ENCODE measurements at places on chromosomes 3 and 15.

- DNase-seq = no peak
- H3K36me3 ChIP-seq = no peaks in the 10 kb centered on the region
- H3K4me3 ChIP-seq = no peak overlapping the region
- H3K27me3 ChIP-seq = no peaks in the 10 kb centered on the region
- no peak overlapping the region for H3K27ac ChIP-seq
Observed at GRCh38 chr3:139751789-139752188, 74.0 kb upstream of the NMNAT3 start.

DNA sequence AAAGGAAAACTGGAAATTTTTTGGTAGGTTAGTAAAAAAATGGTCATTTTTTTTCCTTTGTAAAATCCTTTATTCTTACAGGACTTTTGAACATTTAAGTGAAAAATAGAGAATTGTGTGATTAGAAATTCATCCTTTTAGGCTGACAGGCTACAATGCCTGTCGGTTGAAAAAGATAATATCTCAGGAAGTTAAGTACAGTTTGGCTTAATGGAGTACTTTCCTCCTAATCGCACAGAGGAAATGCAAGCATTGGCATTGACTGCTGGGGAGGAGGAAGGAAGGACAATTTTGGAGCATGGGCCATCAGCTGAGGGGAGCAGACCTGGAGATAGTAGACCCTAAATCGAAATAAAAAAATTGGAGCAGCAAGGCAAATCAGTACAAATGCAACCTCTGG is 135.1 kb upstream of the ICE2 start:
- peaks cover 18% of the 10 kb centered on the region for H3K4me1 ChIP-seq
- no peak for DNase-seq
- H3K27ac ChIP-seq = no peak overlapping the region
- no peak overlapping the region for H3K4me3 ChIP-seq
- peaks cover 9% of the 10 kb centered on the region for H3K27me3 ChIP-seq
- no peaks in the 10 kb centered on the region for H3K36me3 ChIP-seq

- peaks cover 5% of the 10 kb centered on the region for H3K36me3 ChIP-seq
- H3K27me3 ChIP-seq = no peaks in the 10 kb centered on the region
- H3K4me1 ChIP-seq = no peaks in the 10 kb centered on the region
- no peak overlapping the region for H3K4me3 ChIP-seq
- DNase-seq = no peak
Observed at GRCh38 chr3:176349706-176350105, 847.6 kb downstream of the TBL1XR1 start.

- peak overlapping the region; percentile 25 for H3K4me3 ChIP-seq
- no peaks in the 10 kb centered on the region for H3K27me3 ChIP-seq
- no peak for DNase-seq
- peaks cover 5% of the 10 kb centered on the region for H3K36me3 ChIP-seq
Observed at GRCh38 chr3:60048447-60048848, 998.6 kb upstream of the CFAP20DC start.

- no peak overlapping the region for H3K27ac ChIP-seq
- H3K36me3 ChIP-seq = no peaks in the 10 kb centered on the region
- DNase-seq = no peak
- no peak overlapping the region for H3K4me3 ChIP-seq
Observed at GRCh38 chr3:106825962-106826605, 551.2 kb upstream of the CCDC54 start.

GRCh38 chr15:40266828-40267304 is 16.0 kb downstream of the ANKRD63 start:
- DNase-seq = no peak
- no peaks in the 10 kb centered on the region for H3K36me3 ChIP-seq
- no peaks in the 10 kb centered on the region for H3K27me3 ChIP-seq
- no peaks in the 10 kb centered on the region for H3K4me1 ChIP-seq
- H3K4me3 ChIP-seq = no peak overlapping the region
